Esophagus squamous epithelium (tissue), 5 donors: ENCODE measurements at places on chromosomes 7 and 10.

GRCh38 chr10:126433351-126433750, 45.1 kb upstream of the ADAM12 start:
- no peak for DNase-seq

GRCh38 chr10:32403091-32403490, 42.8 kb upstream of the CCDC7 start:
- DNase-seq: no peak

DNA sequence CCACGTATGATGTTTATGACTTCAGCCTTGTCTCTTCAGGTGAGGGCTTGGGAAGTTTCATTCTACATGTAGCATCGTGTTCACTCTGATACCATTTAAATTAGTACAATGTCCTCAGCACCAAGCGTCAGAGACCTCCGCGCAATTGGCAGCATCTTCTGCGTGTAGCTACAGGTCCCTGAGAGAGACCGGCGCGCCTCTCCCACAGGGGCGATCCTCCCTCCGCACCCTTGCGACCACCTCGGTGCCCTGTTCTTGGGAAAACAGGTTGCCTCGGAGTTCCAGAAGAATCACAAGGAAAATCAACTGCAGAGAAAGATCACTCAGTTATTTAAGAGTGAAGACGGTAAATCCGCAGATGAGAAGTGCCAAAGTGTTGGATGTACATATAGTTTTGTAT, 206.2 kb downstream of the GATA3 start:
- no peak for DNase-seq

- no peak for DNase-seq
These were observed 24.3 kb downstream of the NUP42 start for GRCh38 chr7:23205909-23206767.

- DNase-seq: no peak
These were observed 1.5 kb upstream of the RGS10 start for GRCh38 chr10:119543814-119544642.

- no peak for DNase-seq
These were observed 30.4 kb downstream of the CNTNAP2 start for GRCh38 chr7:146146831-146147486.

GRCh38 chr7:129698516-129699418, 87.2 kb downstream of the NRF1 start:
- no peak for DNase-seq

GRCh38 chr10:130500261-130501000, 364.2 kb downstream of the GLRX3 start:
- DNase-seq: no peak

DNA sequence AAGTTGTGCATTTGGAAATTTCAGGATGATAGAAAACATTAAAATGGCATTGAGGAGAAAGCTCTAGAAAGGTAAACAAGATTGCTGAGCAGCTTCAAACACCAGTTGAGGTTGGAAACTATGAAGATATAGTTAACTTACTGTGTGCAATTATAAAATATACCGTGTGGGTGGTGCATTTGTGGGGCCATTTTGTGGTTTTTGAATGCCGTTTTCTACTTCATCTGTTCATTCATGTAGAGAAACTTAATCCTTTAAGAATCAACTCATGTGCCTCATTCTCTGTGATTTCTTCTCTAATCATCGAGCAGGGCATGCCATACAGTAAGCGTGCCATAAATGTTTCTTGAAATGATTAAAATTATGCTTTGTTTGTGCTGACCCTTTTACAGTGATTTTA, 232.8 kb upstream of the TEX47 start:
- no peak for DNase-seq

- no peak for DNase-seq
These were observed 573.4 kb upstream of the IGFBP3 start for GRCh38 chr7:46494441-46494840.

GRCh38 chr7:79506481-79506880, 53.0 kb upstream of the MAGI2 start:
- DNase-seq: no peak

- DNase-seq: no peak
These were observed 126.9 kb downstream of the RPS24 start for GRCh38 chr10:78160591-78160990.
